ENCODE measurements at places on chromosomes 2 and 18.

GRCh38 chr2:219279916-219280516, 850 bp downstream of the DNAJB2 start:
- no peak for DNase-seq

- no peak for DNase-seq
Observed at GRCh38 chr18:3793545-3793944, 343.6 kb downstream of the TGIF1 start.

GRCh38 chr2:238103465-238104225, 3.5 kb downstream of the ESPNL start:
- DNase-seq = no peak

DNA sequence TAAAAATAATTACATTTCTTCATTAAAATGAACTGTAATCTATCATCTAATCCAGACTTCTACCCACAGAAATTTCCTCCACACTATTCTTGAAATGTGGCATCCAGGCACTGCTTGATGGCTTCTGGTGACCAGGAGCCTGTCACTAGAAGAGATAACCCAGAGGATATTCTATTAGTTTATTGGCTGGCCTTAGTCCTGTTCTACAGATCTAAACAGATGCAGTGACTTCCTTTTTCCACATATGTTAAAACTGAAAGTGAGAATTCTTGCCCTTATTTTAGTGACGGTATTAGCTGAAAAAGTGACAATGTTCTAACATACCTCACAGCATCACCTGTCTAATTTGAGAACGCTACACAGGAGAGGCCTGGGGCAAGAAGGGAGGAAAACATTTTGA, 775.4 kb downstream of the TSN start:
- no peak for DNase-seq

DNA sequence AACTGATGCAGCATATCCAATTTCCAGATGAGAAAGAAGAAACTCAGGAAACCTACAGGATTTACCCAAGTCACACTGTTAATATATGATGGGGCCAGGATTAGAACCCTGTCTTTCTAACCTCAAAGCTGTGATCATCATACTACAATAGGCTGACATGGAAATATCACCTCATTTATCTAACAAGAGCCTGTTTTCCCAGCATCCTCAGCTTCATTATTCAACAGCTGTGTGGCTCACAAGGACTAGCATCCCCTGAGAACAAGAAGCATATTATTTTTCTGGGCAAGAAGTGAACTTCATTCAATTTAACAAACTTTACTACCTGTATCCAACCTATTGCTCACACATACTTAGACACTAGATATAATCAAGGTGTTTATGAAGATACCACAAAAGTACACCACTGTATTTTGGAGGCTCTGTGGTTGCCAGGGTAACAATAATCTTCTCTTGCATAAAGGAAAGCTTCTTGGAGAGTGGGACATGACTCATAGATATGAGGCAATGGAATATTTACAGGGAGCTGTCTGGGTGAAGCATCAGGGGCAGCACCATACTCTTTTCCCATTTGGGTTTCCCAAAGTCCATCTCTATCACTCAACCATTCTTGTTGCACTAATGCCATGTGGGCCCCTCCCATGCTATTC, 218.2 kb downstream of the RAD51AP2 start:
- no peak for DNase-seq

All from T-cell (primary cell).